ENCODE measurements at places on chromosomes 16 and 17.

DNA sequence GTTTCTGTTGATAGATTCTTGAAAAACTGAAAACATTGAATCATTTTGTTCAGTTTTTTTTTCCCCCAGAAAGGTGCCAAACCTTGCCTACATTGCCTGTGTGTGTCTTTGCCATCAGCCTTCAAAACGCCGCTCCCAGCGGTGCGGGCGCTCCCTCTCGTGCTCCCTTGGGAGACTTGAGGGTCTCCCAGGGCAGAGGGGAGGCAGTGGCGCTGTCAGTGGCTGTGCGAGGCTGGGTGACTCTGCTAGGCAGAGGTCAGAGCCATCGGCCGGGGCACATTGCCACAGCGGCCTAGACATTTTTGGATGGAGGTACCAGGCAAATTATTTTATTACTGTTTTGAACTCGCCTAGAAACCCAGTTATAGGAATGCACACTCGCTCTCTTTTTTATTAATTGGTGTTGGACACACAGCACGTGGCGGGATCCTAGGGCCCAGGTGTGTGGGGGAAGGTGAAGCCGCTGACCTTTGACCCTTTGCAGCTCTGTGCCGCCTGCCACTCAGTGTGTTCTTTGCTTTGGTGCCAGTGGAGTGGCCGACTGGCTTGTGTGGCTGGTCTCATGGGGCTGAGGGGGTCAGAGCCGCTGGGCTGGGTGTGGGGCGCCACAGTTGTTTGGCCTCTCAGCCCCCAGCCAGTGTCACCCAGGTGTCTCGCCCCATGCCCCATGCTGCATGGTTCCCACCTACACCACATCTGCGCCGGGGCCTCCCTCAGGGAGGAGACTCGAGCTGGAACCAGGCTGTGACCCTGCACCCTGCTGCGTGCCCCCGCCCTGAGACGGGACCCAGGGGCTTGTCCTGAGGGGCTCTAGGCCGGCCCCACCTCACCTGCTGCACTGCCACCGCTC lies 115.7 kb downstream of the BANP start:
- no peak for DNase-seq

DNA sequence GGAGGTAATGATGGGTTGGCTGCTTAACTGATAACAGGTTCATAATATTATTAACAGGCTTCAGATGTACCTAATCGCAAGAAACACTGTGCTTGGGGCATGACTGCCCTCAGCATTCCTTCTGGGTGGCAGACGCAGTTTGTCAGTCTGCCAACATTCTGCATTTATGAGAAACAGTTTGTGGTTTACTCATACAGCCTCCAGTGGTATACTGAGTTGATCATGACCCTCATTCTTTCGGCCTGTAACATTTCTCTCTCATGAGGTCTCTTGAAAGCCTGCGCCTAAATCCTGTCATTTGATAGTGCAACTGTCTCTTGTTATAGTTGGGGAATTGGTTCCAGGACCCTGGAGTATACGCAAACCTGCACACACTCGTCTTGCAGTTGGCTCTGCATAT lies 4.9 kb upstream of the RUSF1 start:
- DNase-seq, result no peak

- no peak for DNase-seq
Observed at GRCh38 chr16:24007391-24007790, 171.6 kb downstream of the PRKCB start.

DNA sequence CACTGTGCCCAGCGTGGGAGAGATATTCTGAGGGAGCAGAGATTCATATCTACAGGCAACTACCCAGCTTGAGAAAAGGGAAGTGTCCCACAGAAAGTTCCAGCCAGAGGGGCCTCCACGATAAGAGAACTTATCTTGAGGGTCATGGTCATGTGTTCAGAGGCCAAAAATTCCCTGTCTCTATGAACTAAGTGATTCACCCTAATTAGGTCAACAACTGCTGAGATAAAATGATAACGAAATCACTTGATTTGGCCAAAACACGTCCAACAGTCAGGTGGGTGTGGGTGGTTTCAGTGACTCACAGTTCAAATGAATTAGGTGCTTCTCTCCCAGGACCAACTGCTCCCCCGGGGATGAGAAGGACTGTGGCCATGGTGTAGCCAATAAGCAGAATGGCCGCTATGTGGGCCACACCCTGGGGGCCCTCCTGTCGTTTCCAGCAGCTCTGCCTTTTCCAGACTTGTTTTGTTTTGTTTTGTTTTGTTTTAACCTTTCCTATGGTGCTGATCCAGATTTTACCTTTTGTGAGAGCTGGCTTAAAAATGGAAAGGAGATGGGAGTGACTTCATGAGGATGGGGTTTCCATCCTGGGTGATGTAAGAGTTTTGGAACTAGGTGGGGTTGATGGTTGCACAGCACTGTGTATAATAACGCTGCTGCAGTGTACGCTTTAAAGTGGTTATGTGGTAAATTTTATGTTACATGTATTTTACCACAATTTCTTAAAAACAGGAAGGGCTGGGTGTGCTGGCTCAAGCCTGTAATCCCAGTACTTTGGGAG lies 8.7 kb downstream of the DNAI2 start:
- DNase-seq, result no peak

GRCh38 chr16:19699472-19699871 lies 18.6 kb downstream of the KNOP1 start:
- DNase-seq, result no peak

DNA sequence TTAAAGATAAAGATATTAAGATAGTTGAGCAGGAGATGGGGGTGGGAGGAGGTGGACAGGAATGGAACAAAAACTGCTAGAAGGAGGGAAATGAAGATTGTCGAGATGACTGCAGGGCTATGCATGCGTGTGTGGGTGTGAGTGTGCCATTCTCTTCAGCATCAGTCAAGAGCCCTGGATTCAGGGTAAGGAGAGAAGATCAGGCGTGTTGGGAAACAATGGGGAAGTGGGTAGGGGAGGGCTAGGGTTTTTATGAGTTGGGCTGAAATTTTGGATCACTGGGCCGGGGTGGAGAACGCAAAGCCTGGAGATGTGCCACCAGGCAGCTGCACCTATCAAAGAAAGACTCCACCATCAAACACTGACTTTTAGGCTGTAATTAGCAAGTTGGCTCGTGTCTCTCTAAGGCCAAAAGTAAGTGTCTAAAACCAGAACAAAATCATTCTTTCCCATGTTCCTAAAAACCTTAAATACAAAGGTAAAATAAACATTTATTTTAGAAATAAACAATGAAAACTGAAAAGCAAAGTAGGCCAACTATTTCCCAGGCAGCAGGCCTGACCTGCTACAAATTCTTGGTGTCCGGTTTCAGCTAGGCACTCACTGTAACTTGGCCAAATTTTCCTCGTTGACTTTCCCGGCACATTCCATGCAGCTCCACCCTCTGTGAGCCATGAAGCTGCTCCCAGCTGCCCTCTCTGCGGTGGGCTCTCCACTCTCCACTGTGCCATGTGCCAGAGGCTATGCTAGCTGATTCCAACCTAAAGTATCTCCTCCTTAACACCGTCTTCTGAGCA lies 4.2 kb downstream of the CDRT4 start:
- peak; percentile 49 for DNase-seq

GRCh38 chr17:57603546-57603945 lies 141.6 kb downstream of the CCDC182 start:
- no peak for DNase-seq

DNA sequence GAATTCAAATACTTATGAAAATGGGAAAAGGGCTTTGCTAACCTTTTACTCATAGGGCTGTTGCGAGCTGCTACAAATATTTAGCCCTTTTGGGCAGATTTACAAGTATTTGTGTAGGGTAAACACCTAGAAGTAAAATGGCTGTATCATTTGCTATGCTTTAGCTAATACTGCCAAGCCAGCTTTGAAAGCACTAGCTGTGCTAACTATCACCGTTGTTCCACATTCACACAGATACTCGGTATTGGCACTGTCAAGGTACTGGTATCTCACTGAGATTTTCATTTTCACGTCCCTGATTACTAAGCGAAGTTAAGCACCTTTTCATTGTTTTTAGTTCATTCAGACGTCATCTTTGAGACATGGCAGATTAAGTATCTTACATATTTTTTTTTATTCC lies 84.8 kb downstream of the GLG1 start:
- DNase-seq, result no peak

- no peak for DNase-seq
Observed at GRCh38 chr16:50763211-50763610, 21.3 kb downstream of the CYLD start.

Measured in left kidney (tissue), 8 donors.